Cortex of kidney (tissue), 1 donor: ENCODE measurements at places on chromosomes 5 and 9.

DNA sequence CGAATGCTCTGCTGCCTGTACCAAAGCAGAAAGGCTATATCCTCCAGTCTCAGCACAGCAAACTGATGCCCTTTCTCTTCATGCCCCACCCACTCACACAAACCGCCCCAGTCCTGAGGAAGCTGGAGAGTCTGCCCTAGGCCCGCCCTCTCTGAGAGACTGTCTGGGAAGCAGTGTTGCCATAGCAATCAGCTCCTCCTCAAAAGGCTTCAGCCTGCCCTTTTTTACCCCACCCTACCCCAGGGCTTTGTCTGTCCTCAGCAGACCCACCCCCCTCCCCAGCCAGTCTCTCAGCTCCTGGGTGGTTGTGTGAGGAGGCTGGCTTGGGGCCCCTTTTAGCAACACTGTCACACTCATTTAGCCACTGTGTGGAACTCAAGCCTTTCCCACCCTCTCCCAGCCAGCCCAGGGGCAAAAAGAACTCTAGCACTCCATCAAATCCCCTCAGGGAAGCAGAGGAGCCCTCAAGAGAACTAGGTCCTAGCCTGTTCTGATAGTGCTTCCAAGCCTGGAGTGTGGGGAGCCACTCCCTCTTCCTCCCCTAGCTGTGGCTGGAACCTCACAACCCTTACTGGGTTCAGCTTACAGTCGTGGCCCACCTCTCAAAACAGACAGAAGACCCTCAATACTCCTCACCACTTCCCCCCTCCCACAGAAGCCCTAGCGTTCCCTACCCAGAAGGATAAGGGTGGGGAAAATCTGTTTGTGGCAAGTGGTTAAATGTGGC lies 1.4 kb downstream of the ATOSB start:
- no peak for DNase-seq

- DNase-seq: no peak
Measured at GRCh38 chr9:137168573-137168903, 1.3 kb downstream of the LRRC26 start.

GRCh38 chr5:132427281-132428146 lies 58.0 kb downstream of the SLC22A5 start:
- no peak for DNase-seq

- DNase-seq: no peak
Measured at GRCh38 chr9:109579191-109579948, 81.3 kb upstream of the PTPN3 start.

DNA sequence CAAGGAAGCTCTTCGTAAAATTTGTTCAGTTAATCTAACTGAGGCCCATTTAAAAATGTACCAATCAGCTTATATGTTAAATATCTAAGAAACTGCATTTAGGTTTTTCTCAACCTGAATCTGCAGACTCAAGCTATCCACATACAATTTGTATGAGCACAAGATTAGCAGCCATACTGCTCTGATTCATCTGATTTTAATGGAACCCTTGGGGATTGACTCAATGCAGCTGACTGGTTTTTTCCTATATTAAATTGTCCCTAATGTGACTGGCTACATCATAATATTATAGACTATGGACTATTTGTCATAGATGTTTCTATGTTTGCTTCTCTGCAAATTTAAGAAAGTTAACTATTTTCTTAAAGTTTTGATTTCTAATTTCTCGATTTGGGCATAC lies 451.0 kb upstream of the TUSC1 start:
- no peak for DNase-seq

DNA sequence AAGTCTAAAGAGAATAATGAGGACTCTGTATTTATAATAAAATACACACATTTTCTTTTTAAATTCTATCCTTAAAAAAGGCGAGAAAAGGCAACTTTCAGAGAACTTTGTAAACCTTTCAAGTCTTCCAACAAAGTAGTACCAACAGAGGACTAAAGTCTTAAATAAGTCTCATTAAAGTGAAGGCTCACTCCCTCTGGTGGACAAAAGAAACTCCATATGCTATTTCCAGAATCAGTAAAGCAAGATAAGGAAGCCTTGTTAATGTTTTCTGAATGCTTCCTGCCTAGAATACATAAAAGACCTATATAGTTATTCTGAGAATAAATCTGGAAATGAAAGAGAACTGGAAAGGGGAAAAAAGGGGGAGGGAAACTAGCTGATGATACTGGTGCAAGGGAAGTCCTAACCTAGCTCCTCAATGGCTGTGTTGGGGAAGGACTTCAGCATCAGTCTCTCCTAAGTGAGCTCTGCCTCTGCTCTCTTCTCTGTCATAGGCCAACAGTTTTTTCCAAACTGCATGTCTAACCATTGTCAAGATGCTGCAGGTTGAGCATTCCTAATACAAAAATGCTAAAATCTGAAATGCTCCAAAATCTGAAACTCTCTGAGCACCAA lies 7.2 kb downstream of the HMGCS1 start:
- no peak for DNase-seq

DNA sequence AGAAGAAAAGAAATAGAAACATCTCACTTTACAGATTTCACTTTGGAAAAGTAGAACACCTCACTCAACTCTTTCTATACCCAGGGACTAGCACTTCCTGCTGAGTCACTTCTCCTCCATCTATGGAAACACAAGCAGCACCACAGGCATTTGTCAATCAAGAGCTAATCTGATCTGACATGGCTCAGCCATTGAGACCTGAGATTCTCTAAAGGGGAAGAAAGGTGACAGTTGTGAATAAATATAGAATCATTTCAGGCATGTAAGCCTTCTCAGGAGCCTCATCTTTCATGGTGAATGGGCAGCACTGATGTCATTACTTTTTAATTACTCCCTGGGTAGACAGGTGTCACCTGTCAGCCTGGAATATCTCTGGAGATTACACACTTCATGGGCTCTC lies 559.8 kb downstream of the HINT1 start:
- DNase-seq: no peak

- no peak for DNase-seq
Measured at GRCh38 chr9:68740561-68740960, 35.5 kb downstream of the PIP5K1B start.

DNA sequence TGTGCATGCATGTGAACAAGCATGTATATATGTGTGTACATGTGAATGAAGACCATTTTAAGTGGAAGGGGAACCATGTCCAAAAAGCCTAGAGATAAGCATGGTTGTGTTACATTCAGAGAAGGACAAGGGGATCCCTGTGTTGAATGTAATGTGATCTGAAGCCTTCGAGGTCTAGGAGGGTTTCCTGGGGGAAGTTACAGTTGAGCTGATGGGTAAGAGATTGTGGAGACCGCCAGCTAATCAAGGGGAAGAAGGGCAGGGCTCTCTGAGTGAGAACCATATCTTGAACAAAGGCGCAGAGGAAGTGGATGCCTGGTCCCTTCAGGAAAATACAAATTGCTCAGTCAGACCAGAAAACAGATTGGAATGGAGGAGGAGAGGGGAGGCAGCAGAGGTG lies 45.5 kb upstream of the TNFSF15 start:
- no peak for DNase-seq

GRCh38 chr5:50759526-50760270 lies 93.3 kb downstream of the PARP8 start:
- no peak for DNase-seq

- no peak for DNase-seq
Measured at GRCh38 chr9:127050152-127050551, 72.3 kb downstream of the ANGPTL2 start.

DNA sequence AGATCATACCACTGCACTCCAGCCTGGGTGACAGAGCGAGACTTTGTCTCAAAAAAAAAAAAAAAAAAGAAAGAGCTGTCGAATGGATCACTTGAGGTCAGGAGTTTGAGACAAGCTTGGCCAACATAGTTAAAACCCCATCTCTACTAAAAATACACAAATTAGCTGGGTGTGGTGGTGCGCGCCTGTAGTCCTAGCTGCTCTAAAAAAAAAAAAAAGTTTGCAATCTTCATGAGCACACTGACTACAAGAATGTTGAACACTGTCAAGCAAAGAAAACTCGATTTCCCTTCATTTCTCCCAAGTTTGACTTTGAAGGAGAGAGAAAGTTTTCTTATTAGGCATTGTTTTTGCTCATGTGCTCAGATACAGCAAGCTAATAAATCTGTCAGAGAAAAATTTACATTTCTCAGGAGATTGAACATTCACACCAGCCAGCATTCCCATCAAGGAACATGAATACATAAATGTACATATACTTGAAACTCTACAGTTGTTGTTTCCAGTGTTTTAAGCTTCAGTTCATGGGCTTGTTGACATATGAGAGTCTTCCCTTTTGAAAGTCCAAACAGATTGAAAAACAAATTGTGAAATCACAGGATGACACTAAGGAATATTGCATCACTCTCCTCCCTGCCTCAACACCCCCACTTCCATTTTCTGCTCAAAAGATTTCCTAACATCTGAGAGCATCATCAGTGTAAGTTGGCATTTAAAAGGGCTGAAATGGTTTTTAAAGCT lies 81.8 kb downstream of the ARRDC3 start:
- no peak for DNase-seq

DNA sequence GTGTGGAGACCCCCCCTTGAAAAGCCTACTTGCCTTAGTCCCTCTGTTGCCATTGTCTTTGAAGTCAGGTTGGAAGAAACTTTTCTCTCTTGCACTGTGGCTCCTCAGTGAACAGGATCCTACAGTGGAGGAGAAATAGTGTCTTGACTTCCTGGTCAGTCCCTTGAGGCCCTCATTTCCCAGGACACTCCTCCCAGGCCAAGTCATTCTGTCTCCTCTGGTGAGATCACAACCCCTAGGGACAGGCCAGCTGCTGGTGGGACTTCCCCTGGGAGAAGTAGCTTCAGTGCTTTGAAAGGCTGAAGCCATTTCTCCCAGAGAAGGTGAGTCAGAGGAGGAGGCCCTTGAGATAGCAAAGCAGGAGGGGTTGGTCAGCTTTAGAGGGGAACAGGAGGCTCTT lies 10.1 kb upstream of the GRIA1 start:
- DNase-seq: no peak

DNA sequence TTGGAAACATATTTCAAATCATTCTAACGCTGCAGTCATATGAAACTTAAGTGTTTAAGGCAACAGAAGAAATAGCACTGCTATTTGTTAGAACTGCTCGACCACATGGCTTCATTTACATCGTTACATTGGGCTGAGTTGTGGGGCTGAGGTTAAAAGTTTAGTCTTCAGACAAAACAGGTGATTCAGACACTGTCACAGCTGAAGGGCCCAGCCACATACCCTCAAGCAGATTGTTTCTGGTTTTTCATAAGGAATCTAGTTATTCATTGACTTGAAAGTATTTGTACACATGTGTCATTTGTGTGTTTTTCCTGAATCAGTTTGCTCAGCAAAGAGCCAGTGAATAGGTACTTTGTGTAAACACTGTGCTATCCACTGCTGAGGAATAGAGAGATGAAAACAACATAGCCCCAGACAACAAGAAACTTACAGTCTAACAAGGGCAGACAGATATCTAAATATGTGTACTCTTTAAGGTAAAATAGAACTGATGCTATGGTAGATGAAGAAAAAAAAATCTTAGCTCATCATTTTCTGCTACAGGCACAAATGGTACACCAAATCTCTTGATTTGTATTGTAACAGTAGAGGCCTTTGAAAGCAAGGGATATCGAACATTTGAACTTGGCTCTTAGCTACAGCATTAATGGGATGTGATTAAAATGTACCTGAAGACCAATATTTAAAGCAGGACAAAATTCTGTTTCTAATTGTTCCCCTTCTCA lies 357.6 kb upstream of the RPS23 start:
- no peak for DNase-seq
